ENCODE measurements at places on chromosomes 12 and 14.

DNA sequence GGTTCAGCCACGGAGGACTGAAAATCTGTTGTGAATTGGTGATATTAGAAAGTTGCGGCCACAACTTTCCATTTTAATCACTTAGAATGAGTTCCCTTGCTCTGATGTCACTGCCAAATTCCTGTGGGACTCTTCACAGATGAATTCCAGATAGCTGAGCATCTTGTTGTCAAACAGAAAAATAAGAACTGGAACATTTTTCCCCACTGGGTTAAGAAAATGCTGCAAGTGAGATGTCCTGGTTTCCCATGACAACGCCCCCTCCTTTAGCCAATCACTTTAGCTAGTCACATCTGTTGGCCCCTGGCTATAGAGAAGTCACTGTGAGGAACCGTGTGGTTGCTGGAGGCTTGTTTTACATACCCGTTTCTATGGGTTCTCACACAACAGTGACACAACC is 135.9 kb downstream of the KTN1 start:
- DNase-seq, result no peak

- DNase-seq, result no peak
These were observed at the start of gene RASSF8 for GRCh38 chr12:25958428-25959070. Gene RASSF8, plus strand, starts transcription at chr12:25958682. Its CDS starts 96,662 bp downstream, at chr12:26055344.

- peak; percentile 62 for DNase-seq
These were observed at the start of gene RIMKLB for GRCh38 chr12:8697476-8698131. Gene RIMKLB, plus strand, starts transcription at chr12:8697991. Its CDS starts 15,876 bp downstream, at chr12:8713867.

DNA sequence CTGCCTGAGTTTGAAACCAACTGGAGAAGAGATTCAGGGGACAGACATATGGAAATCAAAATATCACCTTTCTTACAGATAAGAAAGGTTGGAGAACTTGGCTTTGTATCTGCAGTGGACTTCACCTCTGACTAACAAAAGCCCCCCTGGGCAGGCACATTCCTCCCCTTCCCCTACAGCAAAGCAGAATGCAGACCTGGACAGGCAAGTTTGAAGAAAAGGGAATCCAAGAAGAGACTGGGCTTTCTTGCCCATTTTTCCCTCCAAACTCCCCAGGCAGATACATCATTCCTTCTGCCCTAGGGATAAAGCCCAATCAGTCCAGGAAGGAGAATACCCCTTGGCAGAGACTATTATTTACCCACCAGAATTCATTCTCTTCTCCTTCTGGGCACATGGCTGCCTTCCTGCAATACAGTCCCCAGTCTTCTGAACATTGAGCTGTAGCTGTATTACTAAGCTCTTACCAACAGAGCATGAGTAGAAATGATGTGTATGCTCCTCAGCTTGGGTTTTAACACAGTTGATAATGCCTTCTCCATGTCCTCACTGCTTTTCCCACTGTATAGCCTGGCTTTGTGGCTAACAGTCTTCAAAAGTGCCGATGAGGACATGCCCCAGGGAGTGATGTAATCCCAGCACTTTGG is 17.4 kb upstream of the NAP1L1 start:
- no peak for DNase-seq

GRCh38 chr12:119211884-119212283 is 33.2 kb downstream of the HSPB8 start:
- DNase-seq, result no peak

GRCh38 chr12:109943811-109944210 is 43.7 kb downstream of the TCHP start:
- no peak for DNase-seq

GRCh38 chr12:64098709-64099354 is 123.3 kb downstream of the KICS2 start:
- peak; percentile 94 for DNase-seq

DNA sequence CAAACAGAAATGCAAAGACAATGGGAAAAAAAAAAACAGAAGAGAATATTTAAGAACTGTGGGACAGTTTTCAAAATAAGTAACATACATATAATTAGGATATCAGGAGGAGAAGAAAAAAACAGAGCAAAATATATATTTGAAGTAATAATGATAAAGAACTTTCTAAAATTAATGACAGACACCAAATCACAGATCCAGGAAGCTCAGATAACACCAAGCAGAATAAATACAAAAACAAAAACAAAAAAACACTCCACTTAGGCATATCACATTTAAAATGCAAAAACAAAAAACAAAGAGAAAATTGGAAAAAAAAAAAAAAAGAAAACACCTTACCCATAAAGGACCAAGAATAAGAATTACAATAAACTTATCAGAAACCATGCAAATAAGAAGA is 9.6 kb upstream of the RFX4 start:
- DNase-seq, result no peak

- no peak for DNase-seq
These were observed 64.5 kb upstream of the GTF2A1 start for GRCh38 chr14:81285245-81285644.

DNA sequence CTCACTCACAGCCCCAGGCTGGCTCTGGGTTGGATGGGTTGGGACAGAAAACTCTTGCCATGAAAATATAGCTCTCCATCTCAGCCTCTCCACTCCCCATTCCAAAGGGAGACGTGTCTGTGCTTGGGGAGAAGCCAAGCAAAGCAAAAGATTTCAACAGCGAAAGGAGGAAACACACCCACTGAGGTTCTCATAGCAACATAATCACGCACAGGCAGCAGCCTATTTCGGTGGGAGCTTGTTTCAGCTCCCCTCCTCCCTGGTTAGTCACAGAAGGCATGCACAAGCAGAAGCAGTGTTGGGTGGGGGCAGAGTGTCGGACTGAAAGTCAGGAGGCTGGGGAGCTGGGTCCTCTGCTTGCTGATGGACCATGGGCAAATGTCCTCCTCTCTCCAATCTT is 1.9 kb upstream of the PRMT8 start:
- no peak for DNase-seq

DNA sequence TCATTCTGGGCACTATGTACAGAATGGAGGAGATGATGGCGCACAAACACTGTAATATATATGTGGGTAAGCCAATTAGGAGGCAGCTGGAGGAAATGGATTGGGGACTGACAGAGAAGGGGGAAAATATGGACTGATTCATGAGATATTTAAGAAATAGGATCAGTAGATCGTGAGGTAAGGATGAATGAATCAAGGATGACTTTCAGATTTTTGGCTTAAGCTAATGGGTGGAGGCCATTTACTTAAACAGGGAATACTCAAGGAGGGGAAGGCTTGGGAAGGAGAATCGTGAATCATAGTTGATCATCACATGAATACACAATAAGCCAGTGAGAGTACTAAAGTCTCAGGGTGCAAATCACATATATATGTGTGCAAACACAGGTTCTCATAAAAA is 11.2 kb upstream of the GNPNAT1 start:
- no peak for DNase-seq

DNA sequence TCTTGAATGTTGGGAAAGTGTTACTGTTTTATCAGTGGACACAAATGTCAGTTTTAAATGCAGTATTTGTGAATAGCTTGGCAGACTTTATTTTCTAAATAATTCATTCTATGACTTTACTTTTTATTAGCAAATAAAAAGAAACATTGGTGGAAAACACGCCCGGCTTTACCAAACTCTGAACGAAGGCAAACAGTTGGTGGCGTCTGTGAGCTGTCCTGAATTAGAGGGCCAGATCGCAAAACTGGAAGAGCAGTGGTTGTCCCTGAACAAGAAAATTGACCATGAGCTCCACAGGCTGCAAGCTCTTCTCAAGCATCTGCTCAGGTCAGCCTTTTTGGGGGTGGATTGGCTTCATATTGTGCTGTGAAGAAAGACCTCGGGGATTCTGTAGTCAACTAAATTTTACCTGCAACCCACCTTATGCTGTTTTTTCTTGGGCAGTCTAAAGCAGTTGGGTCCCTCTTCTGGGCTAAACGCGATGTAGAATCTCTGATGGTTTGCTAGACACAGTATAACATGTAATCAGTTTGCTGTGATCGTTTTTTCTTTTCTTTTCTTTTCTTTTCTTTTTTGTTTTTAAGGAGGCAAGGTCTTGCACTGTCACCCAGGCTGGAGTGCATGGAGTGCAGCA is 156.4 kb downstream of the ESR2 start:
- DNase-seq, result no peak

- DNase-seq, result no peak
These were observed 13.9 kb upstream of the DCD start for GRCh38 chr12:54662026-54662425.

GRCh38 chr12:109291521-109292341 is 17.4 kb downstream of the FOXN4 start:
- peak; percentile 89 for DNase-seq

DNA sequence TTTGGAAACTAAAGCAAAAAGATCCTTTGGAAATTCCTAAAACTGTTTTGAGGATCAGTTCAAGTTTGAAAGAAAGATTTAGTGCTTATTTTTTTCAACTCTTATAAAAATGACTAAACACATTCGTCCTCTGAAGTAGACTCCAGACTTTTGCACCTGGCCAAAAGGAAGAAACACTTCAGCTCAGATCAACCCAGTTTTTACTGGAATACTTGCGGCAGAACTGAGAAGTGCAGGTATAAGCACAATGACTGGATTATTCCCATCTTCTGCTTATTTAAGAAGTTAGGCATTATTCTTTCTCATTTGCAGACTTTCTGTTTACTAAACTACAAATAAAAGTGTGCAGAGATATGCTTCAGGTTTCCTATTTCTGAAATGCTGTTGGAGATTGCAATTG is 41.9 kb downstream of the PDE6H start:
- no peak for DNase-seq

DNA sequence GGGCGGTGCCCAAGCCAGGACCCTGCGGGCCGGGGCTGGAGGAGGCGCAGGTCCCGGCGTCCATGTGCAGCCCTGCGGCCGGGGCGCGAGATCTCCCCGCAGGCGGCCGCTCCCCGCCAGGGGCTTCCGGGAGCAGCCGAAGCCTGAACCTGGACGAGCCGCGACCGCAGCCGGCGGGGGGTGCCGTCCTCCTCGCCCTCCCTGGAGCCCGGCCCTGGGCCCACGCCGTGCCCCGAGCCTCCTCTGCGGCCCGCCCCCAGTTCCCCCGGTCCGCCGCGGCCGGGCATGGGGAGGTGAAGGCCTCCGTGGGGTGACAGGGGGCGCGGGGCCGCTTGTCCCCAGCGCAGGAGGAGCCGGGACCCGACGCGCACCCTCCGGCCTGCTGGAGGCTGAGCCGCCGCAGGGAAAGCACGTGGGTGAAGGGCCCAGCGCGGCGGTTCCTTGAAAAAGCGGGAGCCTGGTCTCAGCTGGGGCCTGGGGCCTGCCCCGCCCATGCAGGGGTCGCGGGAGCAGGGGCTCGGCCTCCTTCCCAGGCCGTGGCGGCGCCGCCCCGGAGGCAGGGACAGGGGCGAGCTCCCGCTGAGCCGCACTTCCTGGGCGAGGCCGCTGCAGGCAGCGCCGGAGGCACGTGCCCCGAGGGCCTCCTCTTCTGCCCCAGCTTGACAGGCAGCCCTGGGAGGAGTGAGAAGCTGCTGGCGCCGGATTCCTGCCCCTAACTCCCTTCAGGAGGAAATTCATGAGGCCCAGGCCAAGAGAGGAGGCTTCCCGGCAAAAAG is 55.6 kb upstream of the PPP2R5C start:
- no peak for DNase-seq

DNA sequence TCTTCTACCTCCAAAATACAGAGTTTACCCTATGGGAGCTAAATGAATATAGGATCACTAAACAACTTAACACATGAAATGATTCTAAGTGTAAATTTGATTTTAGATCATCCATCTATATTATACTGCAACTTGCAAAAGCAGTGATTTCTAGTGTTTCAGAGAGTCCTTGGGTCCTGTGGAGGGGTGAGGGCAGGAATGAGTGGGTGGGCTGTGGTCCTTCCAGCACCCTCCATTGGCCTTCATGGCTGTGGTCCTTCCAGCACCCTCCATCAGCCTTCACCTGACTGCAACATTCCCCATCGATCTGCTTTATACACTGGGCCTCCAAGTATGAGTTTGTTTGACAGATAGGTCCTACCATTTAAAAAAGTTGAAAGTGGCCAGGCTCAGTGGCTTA is 70.5 kb downstream of the TTC6 start:
- no peak for DNase-seq

- DNase-seq, result no peak
These were observed 14.8 kb upstream of the LRRC9 start for GRCh38 chr14:59905188-59905587.

- DNase-seq, result no peak
These were observed 82.8 kb upstream of the SINHCAF start for GRCh38 chr12:31408763-31409162.

GRCh38 chr12:91913651-91914050 is 232.0 kb downstream of the BTG1 start:
- no peak for DNase-seq

DNA sequence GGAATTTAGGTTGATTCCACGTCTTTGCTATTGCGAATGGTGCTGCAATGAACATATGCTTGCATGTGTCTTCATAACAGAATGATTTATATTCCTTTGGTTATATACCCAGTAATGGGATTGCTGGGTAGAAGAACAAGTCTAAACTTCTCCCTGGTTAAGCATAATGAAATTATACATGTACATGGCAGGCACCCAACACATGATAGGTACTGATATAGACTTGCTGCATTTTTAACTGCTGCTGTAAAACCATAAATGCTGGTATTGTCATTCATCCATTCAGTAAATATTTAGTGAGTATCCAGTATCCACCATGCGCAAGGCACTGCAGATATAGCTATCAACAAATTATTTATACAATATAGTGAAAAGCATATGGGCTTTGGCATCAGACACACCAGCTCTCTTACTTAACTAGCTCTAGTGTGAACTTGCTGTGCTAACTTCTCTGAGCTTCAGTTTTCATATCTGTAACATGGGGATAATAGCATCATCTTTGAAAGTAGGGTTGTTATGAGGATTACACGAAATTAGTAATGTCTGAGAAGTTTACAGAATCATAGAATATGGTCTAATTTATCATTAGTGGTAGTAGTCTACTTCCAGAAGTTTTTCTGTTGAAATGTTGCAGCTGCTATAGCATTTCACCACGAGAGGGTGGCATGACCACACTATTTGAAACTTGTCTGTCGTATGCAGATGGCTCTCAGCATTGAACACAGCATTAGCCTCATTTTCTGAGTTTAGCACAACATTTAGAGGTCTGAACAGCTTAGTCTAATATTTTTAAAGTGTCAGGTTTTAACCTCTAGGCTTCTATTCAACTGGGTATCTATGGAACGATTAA is 32.0 kb upstream of the SEL1L start:
- DNase-seq, result no peak

DNA sequence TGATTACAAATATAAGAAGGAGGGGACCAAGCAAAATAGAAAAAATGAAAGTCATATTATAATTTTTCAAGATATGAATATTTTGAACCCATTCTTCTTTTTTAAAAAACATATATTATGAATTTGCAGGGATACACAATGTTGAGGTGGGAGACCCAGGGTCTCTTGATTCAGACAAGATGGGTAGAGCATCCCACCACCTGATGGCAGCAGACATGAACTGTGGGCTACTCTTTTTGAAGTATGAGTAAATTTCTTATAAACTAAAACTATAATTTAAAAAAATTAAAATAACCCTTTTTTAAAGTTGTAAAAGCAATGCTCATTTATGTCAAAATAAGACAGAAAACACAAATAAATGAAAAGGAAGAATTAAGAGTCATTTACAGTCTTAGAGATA is 202.7 kb upstream of the PRICKLE1 start:
- no peak for DNase-seq

DNA sequence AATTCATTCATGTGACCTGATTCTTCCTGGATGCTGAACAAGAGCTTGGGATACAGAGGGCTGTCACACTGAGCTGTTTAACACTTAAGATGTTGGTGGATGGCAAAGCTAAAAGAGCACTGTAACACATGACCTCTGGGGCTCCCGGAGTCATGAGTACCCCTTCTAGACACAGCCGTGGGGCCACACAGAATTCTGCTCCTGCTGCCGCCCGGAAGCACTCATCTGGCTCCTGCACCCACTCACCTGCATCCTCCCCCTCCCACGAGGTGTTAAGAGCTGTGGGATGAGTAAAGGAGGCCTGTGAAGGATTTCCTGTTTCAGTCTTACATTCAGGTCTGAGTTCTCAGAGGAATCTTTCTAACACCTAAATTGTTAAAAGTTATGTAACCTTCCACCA is 78.0 kb upstream of the SSTR1 start:
- DNase-seq, result no peak

All from NCI-H446 treated with DMSO at 0.1 percent for 48 hours (cell line).